Stomach (tissue), 19 donors: ENCODE measurements at places on chromosomes 16 and 17. TPM values are rescaled to one million over a fixed set of nuclear protein-coding genes. Genes with fewer than 3 reads are reported as not detected.

GRCh38 chr16:11273721-11274324, 394 bp upstream of the PRM3 start:
- no peak overlapping the region for H3K27ac ChIP-seq
- H3K27me3 ChIP-seq, result no peaks in the 10 kb centered on the region
- no peak for DNase-seq
- H3K36me3 ChIP-seq, result no peaks in the 10 kb centered on the region
- no peak overlapping the region for H3K4me3 ChIP-seq
- H3K4me1 ChIP-seq, result peaks cover 2% of the 10 kb centered on the region

- H3K36me3 ChIP-seq, result no peaks in the 10 kb centered on the region
- no peak overlapping the region for H3K4me3 ChIP-seq
- no peak overlapping the region for H3K27ac ChIP-seq
Measured at GRCh38 chr17:78252111-78252634, 20.7 kb downstream of the TMEM235 start.

DNA sequence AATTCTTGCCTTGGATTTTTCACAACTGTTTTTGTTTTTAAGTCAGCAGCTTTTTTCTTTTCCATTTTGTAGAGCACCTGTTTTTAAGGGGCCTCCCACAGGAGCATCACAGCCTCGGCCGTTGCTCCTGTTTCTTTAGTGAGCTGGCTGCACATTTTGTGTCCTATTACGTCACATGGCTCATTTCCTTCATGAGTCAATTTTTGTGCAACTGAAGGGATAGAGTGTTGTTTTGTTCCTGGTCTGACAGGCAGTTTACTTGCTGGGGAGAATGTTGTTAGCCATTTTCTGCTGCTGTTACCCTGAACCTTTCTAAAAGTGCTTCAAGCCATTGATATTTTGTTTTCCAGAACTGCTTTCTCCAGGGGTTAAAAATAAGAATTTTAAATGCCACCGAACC, 45.0 kb upstream of the CRISPLD2 start:
- no peaks in the 10 kb centered on the region for H3K27me3 ChIP-seq
- H3K4me3 ChIP-seq, result no peak overlapping the region
- peaks cover 100% of the 10 kb centered on the region for H3K36me3 ChIP-seq
- H3K27ac ChIP-seq, result peak overlapping the region; percentile 62

GRCh38 chr17:10600571-10600970, 51.1 kb upstream of the MYH2 start:
- no peaks in the 10 kb centered on the region for H3K27me3 ChIP-seq
- no peaks in the 10 kb centered on the region for H3K4me1 ChIP-seq
- no peak for DNase-seq
- H3K36me3 ChIP-seq, result no peaks in the 10 kb centered on the region
- no peak overlapping the region for H3K4me3 ChIP-seq

- H3K4me3 ChIP-seq, result peak overlapping the region; percentile 99
- DNase-seq, result no peak
- H3K27me3 ChIP-seq, result no peaks in the 10 kb centered on the region
- H3K36me3 ChIP-seq, result no peaks in the 10 kb centered on the region
- peak overlapping the region; percentile 89 for H3K27ac ChIP-seq
Measured at GRCh38 chr17:76354317-76354729, 607 bp upstream of the PRPSAP1 start.

Gene HOXB4
- 4.6 TPM for polyA plus RNA-seq

DNA sequence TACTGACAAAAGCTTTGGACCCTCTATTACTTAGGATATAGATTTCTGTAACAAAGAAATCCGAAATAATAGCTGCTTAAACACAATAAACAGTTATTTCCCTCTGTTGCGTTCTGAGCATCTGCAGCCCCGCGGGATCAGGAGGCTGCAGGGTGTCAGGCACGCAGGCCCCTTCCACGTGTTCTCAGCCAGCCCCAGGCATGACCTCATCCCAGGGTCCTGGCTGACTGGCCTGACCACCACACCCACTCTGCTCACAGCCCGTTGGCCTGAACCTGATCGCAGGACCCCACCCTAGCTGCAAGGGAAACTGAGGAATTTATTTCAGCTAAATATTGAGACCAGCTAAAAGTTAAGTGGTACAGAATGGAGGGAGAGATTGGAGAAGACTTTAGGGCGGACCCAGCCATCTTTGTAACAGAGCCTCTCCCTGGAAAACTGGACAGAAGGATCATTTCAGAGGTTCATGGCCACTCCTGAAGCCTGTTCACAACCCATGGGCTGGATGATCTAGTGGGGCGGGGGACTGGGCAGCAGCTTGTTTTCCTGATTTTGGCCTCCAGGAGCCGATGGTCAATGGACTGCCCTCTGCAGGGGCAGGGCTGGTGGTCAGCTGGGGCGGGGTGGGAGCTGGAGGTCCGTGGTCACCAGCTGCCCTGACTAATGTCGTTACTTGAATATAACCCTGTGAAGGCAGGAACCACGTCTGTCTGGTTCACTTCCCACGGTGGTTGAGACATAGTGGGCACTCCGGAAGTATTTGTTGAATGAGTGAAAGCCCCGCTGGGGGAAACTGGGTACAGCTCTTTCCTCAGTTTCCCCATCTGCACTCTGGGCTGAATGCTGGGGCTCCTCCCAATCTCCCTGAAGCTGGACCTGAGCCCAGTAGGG, 10.9 kb downstream of the CETP start:
- no peak for DNase-seq
- no peaks in the 10 kb centered on the region for H3K4me1 ChIP-seq
- H3K27me3 ChIP-seq, result no peaks in the 10 kb centered on the region
- H3K4me3 ChIP-seq, result no peak overlapping the region
- no peak overlapping the region for H3K27ac ChIP-seq
- no peaks in the 10 kb centered on the region for H3K36me3 ChIP-seq

DNA sequence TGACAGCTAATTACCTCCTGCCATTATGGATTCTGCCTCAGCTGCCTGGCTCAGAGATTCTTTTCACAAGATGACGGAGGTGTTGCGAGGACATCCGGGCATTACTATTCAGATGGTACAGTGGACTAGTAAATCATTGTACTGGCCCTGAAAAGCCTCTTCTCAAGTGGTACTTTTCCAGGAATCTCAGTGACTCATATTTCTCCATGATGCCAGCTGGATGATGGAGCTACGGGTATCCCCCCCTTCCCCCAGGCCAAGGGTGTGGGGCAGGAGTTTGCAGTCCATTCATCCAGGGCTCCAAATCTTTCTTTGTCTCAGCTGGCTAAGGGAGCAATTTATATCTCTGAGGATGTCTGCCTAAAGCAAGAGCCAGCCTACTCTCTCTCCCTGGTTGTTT, 107.7 kb upstream of the GPR139 start:
- no peaks in the 10 kb centered on the region for H3K4me1 ChIP-seq
- H3K27ac ChIP-seq, result no peak overlapping the region
- no peaks in the 10 kb centered on the region for H3K27me3 ChIP-seq
- DNase-seq, result no peak
- H3K36me3 ChIP-seq, result no peaks in the 10 kb centered on the region

DNA sequence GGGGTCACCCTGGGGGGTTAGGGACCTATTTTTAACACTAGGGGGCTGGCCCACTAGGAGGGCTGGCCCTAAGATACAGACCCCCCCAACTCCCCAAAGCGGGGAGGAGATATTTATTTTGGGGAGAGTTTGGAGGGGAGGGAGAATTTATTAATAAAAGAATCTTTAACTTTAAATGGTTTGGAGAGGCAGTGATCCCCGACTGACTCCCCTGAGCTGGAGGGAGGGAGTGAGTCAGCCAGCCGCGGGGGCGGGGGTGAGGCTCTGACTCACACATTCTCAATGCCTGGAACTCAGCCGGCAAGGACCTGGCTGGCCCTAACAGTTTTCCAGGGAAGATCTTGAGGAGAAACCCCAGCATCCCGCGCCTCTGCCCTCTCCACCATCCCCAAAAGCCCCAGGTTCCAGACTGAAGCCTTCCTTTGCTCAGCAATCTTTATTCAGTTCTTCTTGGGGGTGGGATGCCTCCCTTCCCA, 1.5 kb downstream of the HCFC1R1 start:
- DNase-seq, result peak; percentile 96
- H3K27me3 ChIP-seq, result peaks cover 18% of the 10 kb centered on the region
- peaks cover 19% of the 10 kb centered on the region for H3K36me3 ChIP-seq

DNA sequence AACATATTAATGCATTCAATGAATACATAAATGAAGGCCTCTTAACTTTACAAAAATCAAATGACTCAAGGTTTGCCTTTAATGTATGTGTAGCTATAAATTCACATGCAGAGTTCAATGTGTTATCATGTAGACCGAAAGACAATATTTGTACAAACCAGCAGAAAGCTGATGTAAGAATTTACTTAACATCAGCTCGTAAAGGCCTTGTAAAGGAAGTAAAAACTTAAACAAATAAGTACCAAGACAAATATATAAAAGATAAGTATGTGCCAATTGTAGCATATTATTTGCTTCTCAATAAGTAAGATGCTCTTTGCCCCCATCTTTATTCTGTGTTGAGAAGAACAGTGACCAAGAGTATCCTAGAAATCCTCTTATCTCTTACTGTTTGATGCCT, 105.7 kb downstream of the SYCE1L start:
- no peak for DNase-seq
- no peak overlapping the region for H3K4me3 ChIP-seq
- no peak overlapping the region for H3K27ac ChIP-seq
- peaks cover 77% of the 10 kb centered on the region for H3K27me3 ChIP-seq
- peaks cover 4% of the 10 kb centered on the region for H3K4me1 ChIP-seq

DNA sequence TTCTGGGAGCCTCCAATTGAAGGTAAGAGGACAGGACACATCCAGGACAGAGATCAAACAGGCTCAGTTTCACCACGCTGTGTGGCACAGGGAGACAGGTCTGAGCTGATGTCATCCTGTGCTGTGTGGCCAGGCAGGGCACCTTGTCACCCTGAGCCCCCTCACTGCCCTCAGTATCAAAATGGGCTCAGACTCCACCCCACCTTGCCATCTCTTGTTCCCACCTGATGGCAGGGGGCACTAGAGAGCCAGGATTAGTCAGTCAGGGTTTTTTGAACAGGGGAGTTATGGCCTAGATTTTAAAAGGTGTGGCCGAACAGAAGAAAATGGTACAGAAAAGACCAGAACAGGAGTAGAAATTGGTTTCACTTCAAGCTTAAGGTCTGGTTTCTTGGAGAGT, 2.6 kb downstream of the KAT2A start:
- no peak overlapping the region for H3K27ac ChIP-seq
- DNase-seq, result peak; percentile 63
- peaks cover 41% of the 10 kb centered on the region for H3K4me1 ChIP-seq
- no peaks in the 10 kb centered on the region for H3K27me3 ChIP-seq
- peaks cover 5% of the 10 kb centered on the region for H3K36me3 ChIP-seq

Gene TMEM95
- not detected for polyA plus RNA-seq

Gene RDM1
- not detected for polyA plus RNA-seq

- no peak overlapping the region for H3K27ac ChIP-seq
- peaks cover 9% of the 10 kb centered on the region for H3K36me3 ChIP-seq
- H3K27me3 ChIP-seq, result no peaks in the 10 kb centered on the region
- H3K4me3 ChIP-seq, result no peak overlapping the region
Measured at GRCh38 chr17:46763416-46763815, 55.1 kb downstream of the WNT3 start.

- no peak for DNase-seq
- no peaks in the 10 kb centered on the region for H3K4me1 ChIP-seq
- no peaks in the 10 kb centered on the region for H3K27me3 ChIP-seq
- no peak overlapping the region for H3K27ac ChIP-seq
Measured at GRCh38 chr16:78515421-78515820, 416.0 kb downstream of the WWOX start.

Gene CBX1
- polyA plus RNA-seq, result 23.4 TPM

GRCh38 chr16:84047626-84048025, 5.0 kb upstream of the SLC38A8 start:
- H3K4me3 ChIP-seq, result no peak overlapping the region
- peaks cover 47% of the 10 kb centered on the region for H3K36me3 ChIP-seq
- H3K27me3 ChIP-seq, result no peaks in the 10 kb centered on the region
- no peaks in the 10 kb centered on the region for H3K4me1 ChIP-seq
- no peak for DNase-seq
- H3K27ac ChIP-seq, result no peak overlapping the region

DNA sequence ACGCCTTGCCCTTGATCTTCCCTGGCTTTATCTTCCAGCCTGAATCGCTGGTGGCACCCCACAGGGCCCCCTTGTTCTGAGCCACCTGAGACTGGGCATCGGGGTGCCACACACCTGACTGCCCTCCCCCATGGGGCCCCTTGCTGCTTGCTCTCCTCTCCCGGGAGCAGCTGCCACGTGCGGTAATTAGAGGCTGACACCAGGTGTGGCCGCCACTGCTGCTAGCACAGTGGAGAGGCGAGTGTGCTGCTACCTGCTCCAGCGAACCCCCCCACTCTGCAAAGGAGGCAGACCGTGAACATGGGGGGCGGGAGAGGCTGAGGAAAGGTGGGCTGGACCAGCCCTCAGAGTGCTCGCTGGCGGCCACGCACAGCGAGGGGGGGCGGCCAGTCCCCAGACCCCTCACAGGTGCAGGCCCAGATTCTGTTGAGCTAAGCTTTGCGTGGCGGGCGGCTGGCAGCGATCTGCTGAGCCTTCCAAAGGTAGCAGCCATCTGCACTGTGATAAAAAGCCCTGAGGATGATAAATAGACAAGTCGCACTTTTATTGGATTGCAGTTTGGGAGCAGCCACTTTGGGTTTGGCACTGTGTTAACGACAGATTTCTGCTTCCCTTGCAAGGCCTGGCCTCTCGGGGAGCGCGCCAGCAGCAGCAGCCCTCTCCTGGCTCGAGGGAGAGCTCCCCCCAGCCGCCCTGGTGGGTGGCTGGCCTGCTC, 167.9 kb upstream of the GSE1 start:
- H3K27ac ChIP-seq, result peak overlapping the region; percentile 1
- no peaks in the 10 kb centered on the region for H3K27me3 ChIP-seq
- peaks cover 57% of the 10 kb centered on the region for H3K4me1 ChIP-seq

DNA sequence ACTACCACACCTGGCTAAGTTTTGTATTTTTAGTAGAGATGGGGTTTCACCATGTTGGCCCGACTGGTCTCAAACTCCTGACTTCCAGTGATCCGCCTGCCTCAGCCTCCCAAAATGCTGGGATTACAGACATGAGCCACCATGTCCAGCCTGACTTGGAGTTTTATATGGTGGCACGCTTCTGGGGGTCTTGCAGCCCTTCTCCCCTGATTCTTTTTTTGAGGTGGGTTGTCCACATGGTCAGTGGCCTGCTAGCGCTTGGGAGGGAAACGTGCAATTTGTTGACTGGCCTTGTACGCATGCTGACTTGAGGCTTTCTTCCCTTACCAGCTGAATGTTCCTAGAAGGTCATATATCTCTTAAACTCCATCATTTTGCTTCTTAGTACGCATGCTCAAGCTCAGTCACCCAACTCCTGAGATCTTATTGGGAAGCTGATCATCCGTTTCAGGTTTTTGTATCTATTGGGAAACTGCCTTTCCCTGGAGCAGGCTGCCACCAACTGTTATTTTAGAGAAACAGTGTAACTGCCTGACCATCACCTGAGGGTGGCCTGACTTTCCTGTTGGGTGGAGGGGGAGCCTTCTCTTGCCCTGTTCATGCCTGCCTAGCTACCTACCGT, 13.7 kb upstream of the LDHD start:
- no peak overlapping the region for H3K4me3 ChIP-seq
- no peaks in the 10 kb centered on the region for H3K27me3 ChIP-seq
- no peak for DNase-seq
- no peaks in the 10 kb centered on the region for H3K36me3 ChIP-seq
- no peak overlapping the region for H3K27ac ChIP-seq
